CD4-positive, alpha-beta T cell treated with Interleukin-12 subunit alpha and Interleukin-12 subunit beta, for 1 hour (primary cell): ENCODE measurements at places on chromosomes 7 and 10.

DNA sequence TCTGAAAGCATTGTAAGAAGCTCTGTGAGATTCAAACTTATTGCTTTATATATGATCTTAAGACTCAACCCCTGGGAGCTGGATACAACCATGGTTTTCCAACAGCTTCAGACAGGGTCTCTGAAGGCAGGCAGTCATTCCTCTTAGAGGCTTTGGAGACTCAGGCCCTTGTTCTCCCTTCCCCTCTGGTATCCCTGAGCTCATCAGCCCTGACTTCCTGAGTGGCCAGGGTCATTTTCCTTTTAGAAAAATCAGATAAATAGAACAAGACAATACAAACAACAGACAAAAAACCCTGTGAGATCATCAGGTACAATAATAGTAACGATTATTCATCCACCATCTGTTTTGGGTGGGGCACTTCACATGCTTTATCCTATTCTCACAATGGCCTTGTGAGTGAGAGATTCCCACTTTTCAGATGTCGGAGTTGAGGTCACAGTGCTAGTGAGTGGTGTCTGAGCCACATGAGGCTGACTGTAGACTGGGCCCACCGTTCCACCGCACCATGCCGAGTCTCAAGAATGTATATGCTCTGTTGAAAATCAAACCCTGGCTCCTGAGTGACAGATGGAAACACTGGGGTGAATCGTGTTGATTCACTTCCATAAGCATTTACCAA lies 144.2 kb downstream of the CXCL12 start:
- no peak for DNase-seq

GRCh38 chr7:105141068-105141467 lies 127.1 kb downstream of the KMT2E start:
- peak; percentile 15 for DNase-seq

GRCh38 chr10:94213001-94213530 lies 149.7 kb downstream of the NOC3L start:
- DNase-seq = no peak

- no peak for DNase-seq
Observed at GRCh38 chr7:3289996-3290395, 11.1 kb upstream of the SDK1 start.

GRCh38 chr7:107138696-107139420 lies 29.9 kb upstream of the HBP1 start:
- DNase-seq = no peak

DNA sequence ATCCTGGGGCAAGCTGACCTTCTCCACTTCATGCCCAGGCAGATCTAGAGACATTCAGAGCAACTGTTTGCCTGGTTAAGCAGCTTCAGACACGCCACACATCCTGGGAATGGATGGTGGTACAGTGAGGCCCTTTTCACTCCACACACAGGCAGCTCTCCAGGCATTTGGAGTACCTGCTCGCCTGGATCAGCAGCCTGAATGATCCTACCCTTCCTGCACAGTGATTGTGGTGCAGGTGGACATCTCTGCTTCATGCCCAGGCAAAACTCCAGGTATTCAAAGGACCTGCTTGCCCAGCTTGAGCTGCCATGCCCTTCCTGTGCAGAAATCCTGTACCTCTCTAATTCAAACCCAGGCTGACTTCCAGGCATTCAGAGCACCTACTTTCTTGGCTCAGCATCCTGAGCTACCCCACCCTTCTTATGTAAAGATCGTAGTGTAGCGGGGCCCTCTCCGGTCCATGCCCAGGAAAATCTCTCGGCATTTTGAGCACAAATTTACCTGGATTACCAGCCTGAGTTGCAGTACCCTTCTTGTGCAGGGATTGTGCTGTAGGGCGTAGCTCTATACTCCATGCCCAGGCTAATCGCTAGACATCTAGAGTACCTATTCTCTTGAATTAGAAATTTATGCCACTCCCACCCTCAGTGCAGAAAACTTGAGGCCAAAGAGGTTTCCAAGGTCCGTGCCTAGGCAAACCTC lies 972.8 kb downstream of the ANKRD7 start:
- DNase-seq = no peak

DNA sequence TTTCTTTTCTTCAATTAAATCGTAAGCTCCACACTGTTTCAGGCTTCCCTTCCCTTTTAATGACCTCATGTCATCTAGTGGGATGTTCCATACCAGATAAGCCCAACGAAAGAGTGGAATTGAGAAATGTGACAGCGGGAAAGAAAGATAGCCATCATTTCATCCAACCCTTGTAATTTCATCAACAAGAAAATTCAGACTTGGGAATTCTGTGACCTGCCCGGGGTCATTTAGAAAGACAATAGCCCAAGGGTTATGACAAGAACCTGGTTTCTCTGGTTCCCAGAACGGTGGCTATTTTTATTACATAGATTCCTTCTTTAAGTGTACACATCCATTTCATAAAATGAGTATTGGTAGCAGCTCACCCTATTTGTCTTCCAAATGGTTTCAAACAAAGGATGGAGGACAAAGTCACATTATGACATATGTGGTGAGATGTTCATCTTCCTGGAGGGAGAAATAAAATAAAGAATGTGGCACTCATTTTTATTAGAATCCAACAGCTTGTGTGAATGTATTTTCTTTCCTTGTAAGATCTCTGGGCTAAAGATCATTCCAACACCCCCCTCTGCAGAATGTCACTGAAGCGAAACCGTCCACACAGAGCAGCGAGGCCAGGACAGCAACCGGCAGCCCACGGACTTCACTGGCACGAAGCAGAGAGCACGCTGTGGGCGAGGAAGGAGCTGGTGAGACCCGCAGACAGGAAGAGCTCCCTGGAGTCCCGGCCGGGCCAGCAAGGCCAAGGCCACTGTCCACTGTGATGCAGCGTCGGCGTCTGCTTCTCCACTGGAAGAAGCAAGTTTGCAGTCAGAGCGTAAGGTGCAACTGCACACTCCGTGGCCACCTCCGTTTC lies 199.9 kb downstream of the KLF6 start:
- DNase-seq = no peak

DNA sequence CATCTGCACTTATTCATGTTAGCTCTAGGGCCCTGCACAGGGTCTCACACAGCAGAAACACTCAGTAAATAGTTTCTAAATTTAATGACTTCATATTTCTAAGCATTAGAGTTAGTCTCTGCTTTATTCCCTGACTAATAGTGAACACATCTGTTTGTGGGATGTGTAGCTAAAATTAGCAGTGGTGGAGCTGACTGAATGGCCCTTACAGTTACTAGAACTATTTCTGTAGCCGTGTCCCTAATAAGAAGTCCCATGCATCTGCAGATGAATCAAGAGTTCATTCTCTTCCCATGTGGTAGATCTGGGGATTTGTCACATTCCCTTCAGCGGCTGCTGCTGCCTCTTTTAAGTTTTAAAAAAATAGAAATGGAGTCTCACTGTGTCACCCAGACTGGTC lies 11.7 kb downstream of the MAP3K8 start:
- no peak for DNase-seq

GRCh38 chr7:24908166-24908565 lies 71.8 kb downstream of the OSBPL3 start:
- no peak for DNase-seq

GRCh38 chr7:1234049-1234880 lies 1.6 kb downstream of the UNCX start:
- DNase-seq = no peak

DNA sequence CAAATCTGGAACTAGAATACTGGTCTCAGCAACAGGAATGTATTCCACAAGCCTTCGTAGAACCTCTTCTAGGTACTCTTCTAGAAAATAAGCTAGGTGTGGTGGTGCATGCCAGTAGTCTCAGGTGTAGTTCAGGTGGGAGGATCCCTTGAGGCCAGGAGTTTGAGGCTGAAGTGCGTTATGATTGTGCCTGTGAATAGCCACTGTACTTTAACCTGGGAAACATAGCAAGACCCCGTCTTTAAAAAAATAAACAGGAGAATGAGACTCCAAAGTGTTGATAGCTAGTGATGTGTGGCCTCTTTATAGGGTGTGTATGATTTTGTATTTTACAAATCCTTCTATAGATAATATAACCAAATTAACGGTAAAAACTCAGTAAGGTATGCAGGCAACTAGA lies 1.5 kb upstream of the ZNF775 start:
- no peak for DNase-seq

DNA sequence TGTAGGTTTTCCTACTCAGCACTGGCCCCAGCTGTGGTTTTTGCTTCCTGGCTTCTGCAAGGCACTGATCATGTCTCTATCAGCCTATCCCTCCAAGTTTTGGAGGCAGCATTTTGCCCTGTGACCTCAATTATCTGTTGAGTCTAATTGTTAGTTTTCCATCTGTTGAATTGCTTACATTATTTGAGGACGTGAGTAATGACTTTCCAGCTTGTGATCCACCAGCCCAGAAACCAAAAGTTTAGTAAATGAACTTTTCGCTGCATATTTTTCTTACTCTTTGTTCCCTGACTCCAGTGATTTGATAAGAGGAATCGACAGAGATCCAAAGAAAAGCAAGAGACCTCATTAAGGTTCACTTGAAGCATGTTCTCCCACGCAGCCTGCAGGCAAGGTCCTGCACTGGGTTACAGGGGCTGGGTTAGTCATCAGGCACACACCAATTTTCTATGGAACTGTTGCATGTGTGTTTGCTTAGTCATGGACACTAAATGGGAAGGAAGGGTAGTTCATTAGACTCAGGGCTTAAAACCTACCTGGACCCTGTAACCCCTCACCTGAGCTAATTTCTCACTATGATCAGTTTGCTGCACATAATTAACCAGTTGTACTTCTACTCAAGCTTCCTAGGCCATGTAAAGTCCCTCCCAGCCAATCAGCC lies 57.2 kb downstream of the AKR1E2 start:
- no peak for DNase-seq

DNA sequence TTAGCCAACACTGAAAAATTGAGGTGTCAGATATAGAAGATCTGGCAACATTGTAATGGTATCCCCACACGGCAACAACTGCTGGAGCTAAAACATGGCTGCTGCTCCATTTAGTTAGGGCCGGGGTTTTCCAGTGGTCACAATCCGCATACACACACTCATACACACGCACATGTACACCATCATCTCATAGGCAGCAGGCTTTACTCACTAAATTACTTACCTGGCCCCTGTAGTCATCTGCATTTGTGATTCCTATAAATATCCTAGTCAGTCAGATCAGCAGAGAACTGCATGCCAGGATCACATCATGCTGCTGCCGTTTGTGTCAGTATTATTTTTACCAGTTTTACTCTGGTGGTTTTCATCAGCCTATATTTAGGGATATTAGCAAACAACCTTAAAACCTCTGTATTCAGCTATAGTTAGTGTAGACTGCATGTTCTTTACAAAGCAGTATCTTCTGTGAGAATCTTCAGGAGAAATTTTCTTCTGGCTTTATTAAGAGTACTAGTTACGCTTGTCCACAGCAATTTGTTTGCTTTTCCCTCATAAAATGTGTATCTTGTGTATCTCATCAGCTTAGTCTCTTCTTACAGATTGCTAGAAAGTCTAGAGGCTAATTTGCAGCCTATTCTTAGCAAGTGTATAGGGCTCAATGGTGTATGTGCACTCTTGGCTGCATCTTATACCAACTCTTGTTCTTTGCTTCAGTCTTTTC lies 38.3 kb upstream of the PTPN12 start:
- no peak for DNase-seq

- no peak for DNase-seq
Observed at GRCh38 chr7:672891-673290, 53.6 kb upstream of the DNAAF5 start.

- no peak for DNase-seq
Observed at GRCh38 chr10:5817322-5818047, 4.3 kb upstream of the GDI2 start.

GRCh38 chr10:58414270-58415041 lies 29.2 kb downstream of the TFAM start:
- no peak for DNase-seq

GRCh38 chr10:91545838-91546237 lies 87.0 kb downstream of the PPP1R3C start:
- DNase-seq = no peak

GRCh38 chr10:76309741-76310587 lies 878.5 kb downstream of the LRMDA start:
- no peak for DNase-seq

DNA sequence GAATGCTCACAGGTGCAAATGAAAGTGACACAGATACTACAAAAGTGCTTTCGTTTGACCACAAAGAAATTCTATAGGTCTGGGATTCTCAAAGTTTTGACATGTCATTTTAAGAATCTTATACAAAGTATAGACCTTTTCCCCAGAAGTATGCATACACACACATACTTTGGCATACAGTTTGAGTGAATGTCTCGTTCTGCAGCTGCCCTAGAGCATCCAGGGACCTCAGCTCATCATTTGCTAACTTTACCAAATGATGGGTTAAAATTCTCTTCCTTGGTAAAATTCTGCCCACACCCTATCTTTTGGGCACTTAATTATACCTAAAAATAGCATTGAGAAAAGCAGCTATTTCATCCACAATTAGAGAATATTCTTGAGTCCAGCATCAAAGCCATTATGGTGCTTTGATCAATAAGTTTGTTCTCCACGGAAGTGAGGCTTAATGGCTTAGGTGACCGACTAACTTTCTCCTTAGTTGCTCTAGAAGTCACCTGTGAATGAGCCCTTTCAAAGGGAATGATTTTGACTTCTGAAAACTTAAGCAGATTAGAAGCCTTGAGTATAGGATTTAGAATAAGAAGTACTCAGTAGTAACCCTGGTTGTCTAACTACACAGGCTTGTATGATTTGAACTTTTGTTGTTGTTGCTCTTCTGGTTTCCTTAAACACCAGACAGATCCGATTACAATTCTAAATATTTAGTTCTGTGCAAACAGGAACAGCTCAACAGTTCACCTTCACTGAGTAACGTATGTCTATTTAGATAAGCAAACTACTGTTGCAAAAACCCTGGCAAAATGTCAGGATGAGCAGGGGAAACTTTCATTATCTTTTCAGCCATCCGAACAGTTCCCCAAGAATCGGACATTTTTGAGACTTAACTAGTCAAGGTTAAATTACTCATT lies 70.6 kb downstream of the CNNM2 start:
- no peak for DNase-seq

DNA sequence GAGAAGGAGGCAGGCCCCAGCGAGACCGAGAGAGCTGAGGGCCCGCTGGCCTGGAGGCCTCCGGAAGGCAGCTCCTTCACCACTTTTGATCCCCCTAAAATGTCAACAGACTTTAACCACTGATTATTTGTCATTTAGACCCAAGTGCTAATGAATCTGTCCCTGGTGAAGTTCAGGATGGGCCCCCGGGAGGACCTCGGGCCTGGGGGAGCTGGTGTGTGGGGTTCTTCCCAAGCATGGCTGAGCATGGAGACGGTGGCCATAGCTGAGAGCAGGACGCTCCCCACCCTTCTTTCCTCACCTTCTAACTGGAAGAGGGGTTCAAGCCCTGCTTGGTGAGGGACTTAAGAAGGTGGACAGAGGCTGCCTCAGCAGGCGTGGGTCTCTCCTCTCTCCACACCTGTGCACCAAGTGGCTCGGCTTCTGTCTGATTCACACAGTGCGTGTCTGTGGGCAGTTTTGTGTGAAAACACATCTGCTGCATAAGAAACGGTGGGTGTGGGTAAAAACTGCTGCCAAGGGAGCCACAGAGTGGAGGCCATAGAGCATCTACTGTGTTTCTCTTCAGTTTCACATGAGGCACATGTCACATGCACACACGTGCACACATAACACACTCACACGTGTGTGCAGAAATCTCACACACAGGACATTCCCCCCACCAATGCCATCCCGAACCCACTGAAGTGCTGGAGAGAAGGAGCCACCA lies 53.5 kb upstream of the VIPR2 start:
- DNase-seq = peak; percentile 31
